ENCODE measurements at places on chromosomes 6 and 20.
A peak's percentile ranks its signal among the peaks of the same experiment; 100 is the strongest.

DNA sequence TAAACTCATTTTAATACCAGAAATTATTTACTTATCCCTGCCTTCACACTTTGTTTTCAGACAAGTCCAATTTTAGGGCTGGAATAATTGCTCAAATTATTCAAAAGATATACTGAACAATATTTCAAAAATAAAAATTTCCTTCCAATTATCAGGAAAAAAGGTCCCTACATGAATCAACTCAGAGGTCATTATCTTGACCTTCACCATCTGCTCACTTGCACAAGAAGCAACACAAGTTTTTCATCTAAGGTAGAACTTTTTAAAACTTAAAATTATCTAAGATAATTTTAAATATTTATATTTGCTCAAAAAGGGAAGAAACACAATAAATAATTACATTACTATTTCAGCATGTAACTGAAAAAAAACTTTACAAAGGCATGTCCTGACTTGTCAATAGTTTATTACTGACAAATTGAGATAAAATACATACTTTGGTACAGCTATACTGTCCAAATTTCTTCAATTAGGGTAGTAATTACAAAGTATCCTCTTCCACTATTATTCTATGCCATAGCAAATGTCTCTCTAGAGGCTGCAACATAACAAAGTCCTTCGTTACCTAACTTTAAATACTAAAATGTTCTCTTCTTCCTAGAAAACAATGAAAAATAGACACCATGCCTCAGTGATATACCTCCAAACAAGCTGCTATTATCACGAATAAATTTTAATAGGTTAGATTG lies 2.4 kb downstream of the CEP85L start:
- no peak for DNase-seq

GRCh38 chr20:49810491-49811190 lies 2.0 kb upstream of the SLC9A8 start:
- no peak for DNase-seq

DNA sequence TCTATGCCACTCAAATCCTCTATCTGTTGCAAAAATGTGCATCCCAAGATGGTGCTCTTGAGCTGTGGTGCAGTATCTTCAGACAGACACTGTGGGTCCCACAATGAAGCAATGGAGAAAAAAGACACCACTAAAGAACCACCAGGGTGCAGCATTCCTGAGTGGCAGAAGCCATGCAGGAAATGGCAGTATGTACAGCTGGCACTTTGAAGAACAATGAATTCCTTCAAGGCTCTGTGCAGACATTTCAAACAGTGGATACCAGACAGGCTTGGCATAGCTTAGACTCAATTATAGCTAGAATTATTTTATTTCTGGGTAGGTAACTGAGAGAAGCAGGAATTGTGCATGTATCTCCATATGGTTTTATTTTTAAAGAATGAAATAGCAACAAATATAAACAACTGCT lies 24.0 kb upstream of the HDAC2 start:
- DNase-seq, result peak; percentile 50

- no peak for DNase-seq
Observed at GRCh38 chr6:24749297-24749696, 25.4 kb upstream of the GMNN start.

GRCh38 chr6:22826961-22827360 lies 257.6 kb downstream of the HDGFL1 start:
- no peak for DNase-seq

DNA sequence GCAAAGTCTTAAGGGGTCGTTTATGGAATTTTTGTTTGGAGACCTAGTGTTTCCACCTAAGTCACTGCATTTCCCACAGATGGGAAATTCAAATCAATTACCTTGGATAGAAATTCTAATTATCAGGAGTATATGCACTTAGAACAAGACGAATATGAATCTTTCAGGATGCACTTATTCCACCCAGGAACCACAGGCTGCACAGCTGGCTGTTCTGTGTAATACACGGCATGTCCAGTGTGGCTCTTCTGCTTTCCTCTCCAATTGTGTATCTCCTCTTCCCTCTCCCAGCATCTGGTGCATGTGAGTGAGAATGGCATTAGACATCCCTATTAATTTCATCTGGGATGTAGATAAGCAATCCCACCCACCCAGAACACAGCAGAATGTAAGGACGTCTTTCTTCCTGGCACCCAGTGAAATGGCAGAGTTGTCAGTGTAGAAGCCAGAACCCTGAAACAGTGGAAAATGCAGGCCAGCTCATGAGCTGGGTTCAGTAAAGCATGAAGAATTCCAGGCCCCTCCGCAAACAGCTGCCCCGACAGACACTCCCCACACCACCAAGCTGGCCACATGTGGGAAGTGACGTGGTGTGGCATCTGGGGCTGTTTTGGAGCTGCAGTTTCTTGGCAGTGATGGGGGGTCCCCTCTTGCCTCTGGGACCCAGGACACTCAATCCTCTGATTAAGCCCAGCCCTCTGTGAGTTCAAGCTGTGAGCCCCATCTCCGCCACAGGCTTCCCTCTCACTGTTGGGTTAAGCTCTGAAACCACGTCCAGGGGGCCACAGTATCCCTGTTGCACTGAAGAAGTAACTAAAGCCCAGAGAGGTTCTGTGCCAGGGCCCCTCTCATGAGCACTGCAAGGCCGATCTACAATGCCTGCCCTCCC lies 180.1 kb upstream of the CST7 start:
- DNase-seq, result no peak

GRCh38 chr20:34750484-34750883 lies 46.3 kb downstream of the TP53INP2 start:
- DNase-seq, result no peak

DNA sequence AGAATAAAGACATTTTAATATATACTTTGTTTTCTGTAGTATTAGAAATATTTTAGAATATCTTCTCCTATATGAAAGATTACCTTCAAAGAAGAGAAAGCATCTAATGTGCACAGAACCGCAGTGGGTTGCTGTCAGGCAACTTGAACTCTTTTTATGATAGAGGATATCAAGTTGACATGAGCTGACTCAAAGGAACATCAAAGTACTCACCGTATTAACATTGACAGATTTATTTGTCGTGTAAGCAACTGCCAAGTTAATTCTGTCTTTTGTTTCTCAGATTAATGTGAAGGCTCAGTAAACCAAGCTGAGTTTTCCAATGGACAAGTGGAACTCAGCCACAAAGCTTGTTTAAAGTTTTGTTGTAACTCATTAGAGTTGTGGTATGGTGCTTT lies 2.2 kb upstream of the GINM1 start:
- no peak for DNase-seq

DNA sequence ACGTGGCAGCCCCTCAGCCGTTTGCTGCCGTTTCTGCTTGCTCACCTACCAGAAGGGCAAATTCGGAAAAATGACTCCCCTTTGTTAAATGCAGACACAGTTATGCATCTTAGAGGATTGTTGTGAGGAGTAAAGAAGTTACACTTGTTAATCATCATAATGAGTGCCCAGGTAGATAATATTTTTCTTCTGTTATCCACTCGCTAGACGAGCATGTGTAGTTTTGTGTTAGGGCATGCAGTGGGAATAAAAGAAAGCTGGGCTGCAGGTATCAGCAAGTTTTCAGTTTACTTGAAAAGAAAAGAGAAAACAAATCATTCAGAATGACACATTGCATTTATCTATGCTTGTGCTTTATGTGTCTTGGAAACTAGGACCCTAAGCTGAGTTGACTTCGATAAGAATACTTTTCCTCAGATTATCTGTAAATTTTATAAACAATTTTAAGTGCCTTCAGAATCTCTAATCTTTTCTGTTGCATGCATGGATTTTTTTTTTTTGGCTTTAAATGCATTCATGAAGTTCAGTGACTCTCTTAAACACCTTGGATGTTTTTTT lies 365.3 kb downstream of the QKI start:
- DNase-seq, result no peak

DNA sequence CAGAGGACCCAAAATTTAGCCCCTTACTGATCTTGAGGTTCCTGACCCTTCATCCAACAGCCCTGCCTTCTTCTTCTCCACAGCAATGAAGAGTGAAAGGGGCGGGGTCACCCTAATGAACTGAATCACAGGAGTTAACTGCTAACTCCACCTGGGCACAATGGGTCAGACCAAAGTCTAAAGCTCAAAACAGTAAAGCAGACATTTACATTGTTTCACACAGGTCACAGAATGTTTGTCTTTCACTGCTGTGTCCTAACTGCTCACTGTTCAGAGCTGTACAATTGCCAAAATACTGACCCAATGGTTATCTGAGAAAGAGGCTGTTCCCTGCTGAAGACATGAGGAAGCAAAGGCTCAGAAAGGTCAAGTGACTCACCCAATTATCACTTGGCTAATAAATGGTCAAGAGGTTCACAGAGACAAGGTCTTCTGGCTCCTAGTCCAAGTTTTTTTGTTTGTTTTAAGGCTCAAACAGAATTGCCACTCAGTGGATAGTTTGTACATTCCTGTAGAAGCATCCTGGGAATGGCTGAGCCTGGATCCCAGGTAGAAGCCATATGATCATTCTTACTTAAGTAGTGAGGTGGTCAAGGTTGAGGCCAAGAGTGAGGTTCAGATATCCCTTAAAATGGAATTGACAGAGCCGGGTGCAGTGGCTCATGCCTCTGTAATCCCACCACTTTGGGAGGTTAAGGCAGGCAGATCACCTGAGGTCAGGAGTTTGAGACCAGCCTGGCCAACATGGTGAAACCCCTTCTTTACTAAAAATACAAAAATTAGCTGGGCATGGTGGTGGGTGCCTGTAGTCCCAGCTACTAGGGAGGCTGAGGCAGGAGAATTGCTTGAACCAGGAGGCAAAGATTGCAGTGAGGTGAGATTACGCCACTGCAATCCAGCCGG lies 35.1 kb upstream of the FAM83C start:
- DNase-seq, result no peak

DNA sequence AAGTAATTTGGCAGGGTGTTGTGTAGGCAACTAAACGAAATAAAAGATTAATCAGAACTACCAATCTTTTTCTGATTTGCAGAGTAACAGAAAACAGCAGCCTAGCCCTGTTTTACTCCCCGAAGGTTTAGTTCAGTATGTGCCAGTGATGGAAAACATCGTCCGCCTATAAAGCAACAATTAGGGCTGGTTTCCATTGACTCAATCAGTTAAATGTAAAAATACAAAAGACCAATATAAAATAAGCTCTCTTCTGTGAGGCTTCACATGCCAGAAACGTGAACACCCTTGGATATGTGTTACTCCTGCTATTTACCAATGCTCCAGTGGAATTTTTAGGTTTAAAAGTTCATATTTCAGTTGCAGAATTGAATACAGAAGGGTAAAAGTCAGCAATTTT lies 210.5 kb upstream of the RSPO3 start:
- DNase-seq, result no peak

DNA sequence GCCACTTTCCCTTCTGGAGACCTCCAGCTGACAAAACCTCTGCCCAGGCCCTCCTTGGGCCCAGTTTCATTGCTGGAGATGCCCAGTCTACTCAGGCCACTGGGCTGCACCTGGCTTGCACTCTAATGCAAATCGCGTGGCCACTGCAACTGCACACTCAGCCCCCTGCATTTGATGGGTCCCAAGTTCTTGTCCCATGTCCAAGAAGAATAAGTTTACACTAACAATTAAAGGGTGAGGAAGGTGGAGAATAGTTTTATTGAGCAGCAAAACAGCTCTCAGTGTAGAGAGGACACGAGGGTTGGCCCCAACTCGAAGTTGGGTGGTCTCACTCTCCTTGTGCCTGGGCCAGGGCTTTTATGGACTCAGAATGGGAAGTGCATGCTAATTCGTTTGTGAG lies 31.9 kb upstream of the THEMIS start:
- no peak for DNase-seq

DNA sequence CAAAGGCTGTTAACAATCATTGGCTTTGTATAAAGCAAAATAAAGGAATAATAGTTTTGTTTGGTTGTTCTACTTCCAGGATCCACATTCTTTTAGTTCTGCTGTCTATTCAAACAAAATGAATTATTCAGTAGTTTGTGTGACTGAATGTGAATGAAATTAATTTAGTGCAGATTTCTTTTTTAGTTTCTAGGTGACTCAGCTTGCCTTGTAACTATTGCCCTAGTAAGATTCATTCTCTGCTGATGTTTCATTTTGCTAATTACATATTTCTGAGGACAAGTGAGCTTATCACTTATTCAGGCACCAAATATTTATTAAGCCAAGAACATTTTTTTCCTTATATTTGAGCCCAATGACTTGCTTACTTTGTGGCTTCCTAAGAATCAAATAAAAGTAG lies 46.5 kb upstream of the RIPOR2 start:
- no peak for DNase-seq

DNA sequence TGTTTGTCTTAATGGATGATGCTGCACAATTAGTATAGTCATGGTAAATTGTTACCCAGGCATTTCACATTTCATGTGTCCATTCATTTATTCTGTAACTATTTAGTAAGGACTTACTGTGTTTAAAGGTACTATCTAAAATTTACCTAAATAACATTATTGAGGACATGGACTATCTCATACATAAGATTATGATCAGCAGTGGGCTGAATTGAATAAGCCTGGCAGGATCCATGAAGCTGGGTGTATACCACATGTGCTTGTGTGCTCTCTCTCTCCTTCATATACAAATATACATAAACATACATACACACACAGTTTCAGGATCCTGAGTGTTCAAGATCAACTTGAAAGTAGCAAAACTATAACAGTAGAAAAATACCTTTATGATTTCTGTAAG lies 595.4 kb downstream of the EPM2A start:
- no peak for DNase-seq

- DNase-seq, result peak; percentile 60
Observed at GRCh38 chr20:43448748-43449535, 8.8 kb upstream of the SRSF6 start.

GRCh38 chr6:13698715-13699114 lies 12.9 kb downstream of the RANBP9 start:
- DNase-seq, result no peak

GRCh38 chr20:53468587-53468986 lies 125.1 kb downstream of the ZNF217 start:
- DNase-seq, result no peak

- no peak for DNase-seq
Observed at GRCh38 chr6:90401933-90402830, 105.5 kb upstream of the BACH2 start.

DNA sequence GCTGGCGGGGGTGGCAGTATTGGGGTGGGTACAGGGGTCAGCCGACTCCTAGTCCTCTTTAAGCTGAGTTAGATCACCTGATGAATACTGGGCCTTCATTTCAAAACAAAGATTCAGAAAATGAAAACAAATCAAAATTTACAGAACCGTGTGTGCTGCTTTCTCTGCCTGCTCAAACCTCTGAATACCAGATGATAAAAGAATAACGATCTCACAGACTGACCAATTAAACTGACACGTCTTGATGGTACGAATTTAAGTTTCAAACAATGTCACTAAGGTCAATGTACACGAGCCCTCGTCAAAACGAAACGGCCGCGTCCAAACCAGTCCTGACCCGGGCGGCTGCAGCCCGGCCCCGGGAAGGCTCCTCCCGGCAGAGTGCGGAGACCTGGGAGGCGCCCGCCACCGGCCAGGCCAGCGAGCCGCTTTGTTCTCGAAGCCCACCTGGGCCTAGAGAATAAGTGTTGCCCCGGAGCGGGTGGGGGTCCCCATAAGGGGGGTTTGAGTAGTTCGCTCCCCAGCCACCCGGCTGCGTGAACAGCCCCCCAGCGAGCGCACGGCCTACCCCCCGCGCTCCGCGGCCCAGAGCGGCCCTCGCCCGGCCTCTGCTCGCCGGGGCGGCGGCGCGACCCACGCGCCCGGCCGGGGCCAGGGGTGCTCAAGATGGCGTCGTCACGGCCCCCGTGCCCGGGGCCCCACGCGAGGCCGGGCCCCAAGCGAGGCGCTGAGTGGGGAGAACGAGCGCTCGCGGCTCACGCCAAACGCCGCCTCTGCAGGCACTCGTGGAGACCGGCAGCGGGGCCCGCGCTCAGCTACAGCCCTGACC lies 728 bp downstream of the PSMA7 start:
- no peak for DNase-seq
